Activated gamma-delta T cell (primary cell): ENCODE measurements at places on chromosomes 4 and X.

DNA sequence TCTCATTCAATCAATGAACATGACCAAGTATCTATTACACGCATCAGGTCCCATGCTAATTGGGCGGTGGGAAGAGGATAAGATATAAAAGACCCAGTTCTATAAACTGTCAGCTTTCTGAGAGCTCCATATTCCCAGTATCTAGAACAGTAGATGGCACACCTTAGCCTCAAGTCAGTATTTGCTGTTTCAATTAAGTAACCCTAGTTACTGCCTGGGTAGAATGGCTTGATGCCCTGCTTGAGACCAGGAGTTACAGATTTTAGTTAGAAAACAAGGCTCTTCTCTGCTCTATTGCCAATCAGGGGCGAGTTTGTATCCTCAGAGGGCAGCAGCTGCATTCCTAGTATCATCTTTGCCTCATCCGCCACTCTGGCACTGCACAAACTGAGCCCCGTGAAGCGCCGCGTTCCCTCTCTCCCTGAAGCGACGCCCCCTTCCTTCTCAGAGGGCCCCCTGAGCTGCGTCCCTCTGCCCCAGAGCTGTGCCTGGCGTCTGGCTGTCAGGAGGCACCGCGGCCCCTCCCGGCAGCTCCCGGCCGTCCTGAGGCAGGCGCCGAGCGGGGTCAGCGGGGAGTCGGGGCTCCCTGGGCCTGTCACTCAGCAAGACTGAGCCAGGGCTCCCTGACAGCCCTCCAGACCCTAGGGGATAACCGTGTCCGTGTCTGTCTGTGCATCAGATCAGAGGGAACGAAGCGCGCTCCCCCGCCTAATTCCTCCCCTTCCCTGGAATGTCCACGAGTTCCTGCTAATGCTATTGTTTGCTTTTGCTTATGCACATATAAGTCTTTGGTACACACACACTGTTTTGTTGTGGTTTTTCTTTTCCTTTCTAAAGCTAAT lies 212.4 kb upstream of the TTC29 start:
- peak; percentile 7 for DNase-seq

GRCh38 chr4:54371173-54371572 lies 142.1 kb downstream of the PDGFRA start:
- DNase-seq, result no peak

DNA sequence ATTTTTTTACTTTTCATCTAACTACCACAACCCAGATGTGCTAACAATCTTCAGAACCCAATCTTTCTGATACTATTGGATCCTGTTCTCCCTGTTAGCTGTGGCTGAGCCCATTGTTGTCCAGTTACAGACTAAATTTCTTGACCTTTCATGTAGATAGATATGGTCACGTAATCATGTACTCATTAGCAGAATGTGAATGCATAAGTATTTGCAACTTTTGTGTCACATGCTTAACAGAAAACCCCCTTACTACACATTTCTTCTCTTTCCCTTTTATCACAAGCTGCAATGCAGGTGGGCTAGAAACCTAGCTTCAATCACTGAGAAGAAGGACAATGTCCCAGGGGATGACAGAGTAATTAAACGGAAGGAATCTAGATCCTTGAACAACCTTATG lies 13.1 kb upstream of the FAM13A start:
- DNase-seq, result no peak

DNA sequence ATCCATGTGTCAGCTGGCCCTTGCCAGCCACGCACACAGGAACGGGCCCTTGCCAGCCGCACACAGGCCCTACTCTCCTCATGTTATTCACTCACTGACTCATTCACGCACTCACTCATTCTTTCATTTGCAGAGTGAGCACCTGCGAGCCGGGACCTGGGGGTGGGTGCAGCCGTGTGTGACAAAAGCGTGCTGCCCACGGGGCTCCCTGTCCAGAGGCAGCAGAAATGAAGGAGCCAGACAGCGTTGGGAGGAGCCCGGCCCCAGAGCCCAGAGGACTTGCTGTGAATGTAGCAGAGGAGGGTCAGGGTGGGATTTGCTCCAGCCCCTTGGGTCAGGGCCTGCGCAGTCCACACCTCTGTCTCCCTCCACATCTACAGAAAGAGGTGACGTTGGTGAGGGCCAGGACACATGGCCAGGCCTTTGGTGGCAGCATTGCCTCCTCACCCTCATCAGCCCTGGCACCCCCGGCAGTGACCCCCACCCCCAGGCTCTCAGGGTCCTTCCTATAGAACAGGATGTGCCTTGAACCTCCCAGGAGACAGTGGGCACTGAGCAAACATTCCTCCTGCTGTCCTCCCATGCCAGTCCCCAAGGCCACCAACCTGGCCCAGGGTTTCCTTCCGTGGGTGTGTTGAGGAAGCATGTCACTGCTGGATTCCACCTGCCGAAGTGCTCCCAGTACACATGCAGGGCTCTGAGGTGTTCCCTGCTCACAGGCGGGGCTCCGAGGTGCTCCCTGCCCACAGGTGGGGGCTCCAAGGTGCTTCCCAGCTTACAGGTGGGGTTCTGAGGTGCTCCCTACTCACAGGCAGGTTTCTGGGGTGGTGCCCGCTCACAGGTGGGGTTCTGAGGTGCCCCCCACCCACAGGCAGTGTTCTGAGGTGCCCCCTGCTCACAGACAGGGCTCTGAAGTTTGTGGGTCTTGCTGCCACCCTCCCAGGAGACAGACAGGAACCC lies 105.7 kb downstream of the HMX1 start:
- no peak for DNase-seq

- no peak for DNase-seq
Observed at GRCh38 chr4:106421441-106422296, 53.1 kb upstream of the GIMD1 start.

- DNase-seq, result no peak
Observed at GRCh38 chr4:185013417-185014125, 4.7 kb upstream of the HELT start.

DNA sequence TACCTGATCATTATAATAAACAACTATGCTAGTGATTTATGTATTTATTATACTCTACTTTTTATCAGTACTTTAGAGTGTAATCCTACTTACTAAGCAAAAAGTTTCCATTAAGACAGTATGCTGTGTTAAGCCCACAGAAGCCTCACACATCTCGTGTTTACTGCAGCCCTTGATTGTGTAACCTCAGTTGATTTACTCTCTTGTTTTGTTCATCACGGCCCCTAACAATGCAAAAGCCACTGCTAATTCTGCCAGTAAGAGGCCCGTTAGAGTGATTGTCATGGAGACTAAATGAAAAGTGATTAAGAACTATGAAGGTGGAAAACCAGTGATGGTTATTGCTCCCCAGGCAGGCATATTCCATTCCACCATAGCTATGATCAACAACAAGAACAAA lies 436.2 kb downstream of the SPOCK3 start:
- no peak for DNase-seq

DNA sequence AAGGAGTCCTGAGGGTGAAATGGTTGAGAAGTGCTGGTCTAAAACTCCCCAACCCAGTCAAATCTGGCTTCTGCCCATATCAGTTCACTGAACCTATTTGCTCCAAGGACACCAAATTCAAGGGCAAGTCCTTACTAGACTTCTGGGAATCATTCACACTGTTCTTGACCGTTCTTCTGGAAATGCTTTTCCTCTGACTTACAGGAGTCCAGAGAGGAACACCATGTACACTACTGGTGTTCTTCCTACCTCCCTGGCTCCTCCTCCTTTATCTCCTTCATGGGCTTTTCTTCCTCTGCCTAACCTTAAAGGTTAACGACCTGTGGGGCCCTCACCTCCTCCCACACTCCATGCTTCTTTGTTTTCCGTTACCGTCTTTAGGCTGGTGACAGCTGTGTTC lies 281.3 kb downstream of the FRMPD4 start:
- DNase-seq, result no peak

DNA sequence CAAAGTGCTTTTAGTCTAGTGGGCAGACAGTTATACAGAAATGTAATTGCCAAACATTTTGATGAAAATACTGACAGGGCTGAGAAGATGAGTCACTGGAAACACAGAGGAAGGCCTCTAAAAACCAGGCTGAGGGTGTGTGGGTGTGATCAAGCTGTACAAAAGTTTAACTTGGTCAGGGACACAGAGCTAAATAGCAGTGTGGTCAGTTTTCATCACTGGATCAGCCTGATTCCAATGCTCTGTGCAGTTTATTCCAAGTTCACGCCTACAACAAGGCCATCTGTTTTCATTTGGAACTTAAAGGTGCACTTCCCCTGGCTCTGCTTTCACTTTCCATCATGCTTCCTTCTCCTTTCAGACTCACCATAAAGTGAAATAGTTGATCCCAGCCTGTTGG lies 10.6 kb downstream of the CENPVL3 start:
- DNase-seq, result no peak

DNA sequence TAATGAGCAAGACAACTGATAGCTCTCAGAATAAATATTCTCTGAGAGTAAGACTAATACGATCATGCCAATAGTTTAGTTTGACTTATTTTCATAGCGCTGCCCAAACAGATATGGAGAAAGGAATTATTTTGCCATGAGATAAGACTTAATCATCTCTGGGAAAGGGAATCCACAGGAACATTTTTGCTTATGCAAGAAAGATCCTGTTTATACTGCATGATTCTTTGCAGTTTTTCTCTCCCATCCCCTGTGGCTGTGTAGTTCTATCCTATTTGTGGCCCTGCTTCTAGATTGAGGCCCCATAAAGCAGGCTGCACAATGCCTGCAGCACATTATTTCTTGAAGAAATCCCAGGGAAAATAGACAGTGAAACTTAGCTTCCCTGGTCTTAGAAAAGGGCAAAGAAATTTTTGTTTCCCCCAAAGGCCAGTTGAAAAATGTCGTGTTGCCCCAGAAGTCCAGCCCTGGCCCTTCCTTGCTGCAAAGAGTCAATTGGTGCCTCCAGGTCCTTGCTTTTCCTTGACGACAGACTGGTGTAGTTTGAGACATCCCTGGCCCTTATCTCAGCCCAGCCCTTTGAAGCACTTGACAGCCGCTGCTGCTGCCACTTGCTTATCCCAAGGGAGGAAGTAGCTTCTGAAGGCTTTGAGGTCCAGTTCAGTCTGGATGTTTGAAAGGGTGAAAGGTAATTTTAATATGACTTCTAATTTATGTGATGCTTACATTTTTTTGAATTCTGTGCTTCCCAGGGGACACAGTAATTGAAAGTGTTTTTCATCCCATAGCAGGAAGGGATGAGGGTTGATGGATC lies 45.0 kb upstream of the SH3RF1 start:
- DNase-seq, result no peak

DNA sequence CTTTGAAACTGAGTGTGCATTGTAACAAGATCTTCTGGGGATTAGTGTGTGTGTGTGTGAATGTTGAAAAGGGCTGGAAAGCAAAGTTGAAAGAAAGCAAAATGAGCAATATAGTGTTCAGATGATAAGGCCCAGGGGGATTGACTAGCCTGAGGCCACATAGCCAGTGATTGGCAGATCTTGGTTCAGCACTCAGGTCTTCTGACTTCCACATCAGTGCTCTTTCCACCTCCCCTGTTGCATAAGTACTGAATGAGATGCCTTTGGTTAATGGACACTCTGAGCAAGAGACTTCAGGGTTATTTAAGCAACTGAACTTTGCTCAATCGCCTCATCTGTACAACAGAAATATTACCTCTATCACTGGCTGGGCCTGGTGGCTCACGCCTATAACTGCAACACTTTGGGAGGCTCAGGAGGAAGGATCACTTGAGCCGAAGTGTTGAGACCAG lies 120.4 kb downstream of the TMEM164 start:
- no peak for DNase-seq

- DNase-seq, result no peak
Observed at GRCh38 chrX:101619364-101619763, 1.6 kb upstream of the ARMCX6 start.

DNA sequence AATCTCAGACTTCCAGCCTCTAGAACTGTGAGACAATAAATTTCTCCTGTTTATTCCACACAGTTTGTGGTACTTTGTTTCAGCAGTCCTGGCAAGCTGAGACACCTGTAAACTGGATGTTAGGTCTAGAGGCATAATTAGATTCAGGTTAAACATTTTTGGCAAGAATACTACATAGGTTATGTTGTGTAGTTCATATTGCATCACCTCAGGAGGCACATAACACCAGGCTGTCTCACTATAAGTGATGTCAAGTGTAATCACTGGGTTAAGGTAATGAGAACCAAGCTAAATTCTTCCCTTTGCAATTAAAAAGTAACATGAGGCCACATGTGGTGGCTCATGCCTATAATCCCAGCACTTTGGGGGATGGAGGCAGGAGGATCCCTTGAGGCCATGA lies 214.2 kb downstream of the ZNF674 start:
- DNase-seq, result no peak

DNA sequence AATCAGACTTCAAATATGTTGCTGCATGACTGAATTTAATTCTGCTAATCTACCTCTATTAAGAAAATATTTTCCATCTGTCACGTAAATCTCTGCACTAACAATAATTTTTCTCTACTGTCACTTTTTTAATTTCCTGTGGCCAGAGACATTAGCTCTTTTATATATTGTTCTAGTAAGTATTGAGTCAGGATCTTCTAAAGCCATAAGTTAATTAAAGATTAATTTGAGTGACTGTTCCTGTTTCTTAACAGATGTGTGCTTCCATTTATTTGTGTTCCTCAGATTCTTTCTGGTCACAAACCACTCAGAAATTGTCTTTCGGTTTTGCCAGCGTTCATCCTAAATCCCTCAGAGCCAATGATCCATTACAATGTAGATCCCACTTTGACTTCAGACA lies 2.4 kb upstream of the SMR3B start:
- DNase-seq, result no peak

GRCh38 chr4:152815078-152815477 lies 35.3 kb downstream of the ARFIP1 start:
- no peak for DNase-seq

- no peak for DNase-seq
Observed at GRCh38 chr4:8351931-8352367, 82.4 kb downstream of the HTRA3 start.

DNA sequence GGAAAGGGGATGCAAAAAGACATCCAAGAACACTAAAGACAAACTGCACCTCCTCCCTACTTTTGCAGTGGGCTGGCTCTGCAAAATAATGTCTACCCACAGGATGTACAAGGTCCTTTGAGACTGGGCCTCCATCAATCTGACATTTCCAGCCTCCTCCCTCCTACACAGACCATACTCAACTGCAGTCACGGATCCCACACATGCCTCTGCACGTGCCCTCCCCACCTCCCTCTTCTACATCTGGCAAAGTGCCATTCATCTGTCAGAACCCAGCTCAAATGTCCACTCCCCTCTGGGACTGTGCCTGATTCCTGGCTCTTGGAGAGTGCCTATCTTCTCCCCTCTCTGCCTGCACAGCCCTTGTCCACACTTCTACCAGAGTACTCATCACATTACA lies 50.3 kb downstream of the CHRDL1 start:
- no peak for DNase-seq

- DNase-seq, result no peak
Observed at GRCh38 chr4:135164601-135165000, 963.0 kb upstream of the PABPC4L start.

DNA sequence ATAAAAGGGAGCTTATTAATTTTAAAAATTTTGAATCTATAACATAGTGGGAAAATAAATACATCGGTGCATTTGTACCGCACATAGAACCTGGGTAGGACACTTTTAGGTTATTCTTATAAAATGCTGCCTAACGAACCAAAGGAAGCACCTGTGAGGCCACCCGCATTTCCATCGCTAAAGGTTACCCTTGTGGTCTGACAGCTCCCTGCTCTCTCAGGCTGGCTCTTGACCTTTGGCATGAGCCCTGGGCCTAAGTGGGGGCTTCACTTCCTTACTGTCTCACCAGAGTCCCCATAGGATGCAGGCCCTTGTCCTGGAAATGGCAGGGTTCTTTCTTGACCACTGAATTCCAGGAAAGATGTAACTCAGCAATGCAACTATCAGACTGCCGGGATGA lies 46.0 kb downstream of the HADH start:
- DNase-seq, result no peak
